ENCODE measurements at places on chromosomes 7 and 10. TPM values are rescaled to one million over a fixed set of nuclear protein-coding genes. Genes with fewer than 3 reads are reported as not detected.

Gene HTRA1
- total RNA-seq: 104 TPM

Gene MAGI2
- total RNA-seq: 6.3 TPM

Gene CPA1
- not detected for total RNA-seq

Gene BAMBI
- total RNA-seq: 46.6 TPM

Gene PDE1C
- total RNA-seq: 220 TPM

Gene WDR86
- not detected for total RNA-seq

Gene AASS
- total RNA-seq: 20.6 TPM

Gene RGR
- not detected for total RNA-seq

Gene FAM13C
- 7.5 TPM for total RNA-seq

- no peak for DNase-seq
Measured at GRCh38 chr10:78565841-78566240, 502.9 kb upstream of the ZMIZ1 start.

DNA sequence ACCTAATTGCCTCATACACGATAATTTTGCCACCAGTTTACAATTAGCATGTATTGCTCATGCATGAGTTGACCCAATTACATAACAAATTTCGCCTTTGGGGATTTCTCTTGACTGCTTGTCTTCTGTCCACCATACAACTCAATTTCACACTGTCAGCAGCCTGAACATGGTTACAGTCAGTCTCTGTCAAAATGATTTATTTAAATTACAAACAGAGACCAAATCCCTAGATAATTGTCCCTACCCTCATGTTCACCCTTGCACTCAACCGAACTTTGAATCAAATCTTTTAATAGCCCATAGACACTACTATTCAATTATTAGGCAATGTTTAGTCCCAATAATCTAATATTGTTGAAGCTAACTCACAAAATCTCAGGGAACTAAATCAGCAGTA, 59.7 kb upstream of the NEBL start:
- DNase-seq: no peak

- no peak for DNase-seq
Measured at GRCh38 chr7:158572000-158572828, 15.4 kb downstream of the PTPRN2 start.

DNA sequence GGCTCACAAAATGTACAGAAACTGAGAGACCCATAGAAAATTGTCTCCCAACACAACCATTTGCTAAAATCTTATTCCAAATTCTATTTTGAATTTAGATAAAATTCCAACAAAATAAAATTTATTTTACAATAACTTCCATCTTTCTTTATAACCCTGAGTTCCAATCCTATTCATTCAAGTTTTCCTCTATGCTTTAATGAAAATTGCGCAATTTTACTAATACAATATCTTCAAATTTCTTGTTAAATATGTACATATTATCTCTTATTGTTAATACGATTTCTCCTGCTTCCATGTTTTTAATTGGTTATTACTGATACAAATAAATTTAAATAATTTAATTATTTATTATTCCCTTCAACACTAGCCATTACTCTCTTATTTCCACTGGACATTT, 645.2 kb upstream of the COBL start:
- no peak for DNase-seq

- no peak for DNase-seq
Measured at GRCh38 chr10:77865580-77866324, 60.8 kb downstream of the DLG5 start.

DNA sequence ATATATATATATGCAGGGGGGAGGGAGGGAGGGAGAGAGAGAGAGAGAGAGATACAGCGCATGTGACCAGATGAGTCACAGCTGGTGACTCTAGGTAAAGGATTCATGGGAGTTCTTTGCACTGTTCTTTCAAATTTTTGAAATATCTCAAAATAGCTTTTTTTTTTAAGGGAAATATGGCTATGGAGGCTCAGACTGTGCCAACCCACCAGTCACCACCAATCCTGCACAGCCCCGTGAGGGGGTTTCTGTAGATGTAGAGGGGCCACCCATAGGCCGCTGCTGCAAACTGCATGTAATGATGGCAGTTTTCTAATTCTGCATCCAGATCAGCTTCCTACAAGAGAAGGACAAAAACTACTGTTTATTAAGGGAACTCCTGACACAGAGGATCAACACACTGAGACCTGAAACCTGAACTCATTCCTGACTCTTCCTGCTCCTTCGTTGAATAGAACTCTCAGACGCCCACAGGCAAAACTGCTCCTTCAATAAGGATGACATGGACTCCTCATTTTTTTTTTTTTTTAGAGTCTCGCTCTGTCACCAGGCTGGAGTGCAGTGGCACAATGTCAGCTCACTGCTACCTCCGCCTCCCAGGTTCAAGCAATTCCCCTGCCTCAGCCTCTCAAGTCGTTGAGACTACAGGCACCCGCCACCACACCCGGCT, 17.3 kb downstream of the DAGLB start:
- DNase-seq: no peak

- no peak for DNase-seq
Measured at GRCh38 chr10:77869626-77870420, 56.7 kb downstream of the DLG5 start.

DNA sequence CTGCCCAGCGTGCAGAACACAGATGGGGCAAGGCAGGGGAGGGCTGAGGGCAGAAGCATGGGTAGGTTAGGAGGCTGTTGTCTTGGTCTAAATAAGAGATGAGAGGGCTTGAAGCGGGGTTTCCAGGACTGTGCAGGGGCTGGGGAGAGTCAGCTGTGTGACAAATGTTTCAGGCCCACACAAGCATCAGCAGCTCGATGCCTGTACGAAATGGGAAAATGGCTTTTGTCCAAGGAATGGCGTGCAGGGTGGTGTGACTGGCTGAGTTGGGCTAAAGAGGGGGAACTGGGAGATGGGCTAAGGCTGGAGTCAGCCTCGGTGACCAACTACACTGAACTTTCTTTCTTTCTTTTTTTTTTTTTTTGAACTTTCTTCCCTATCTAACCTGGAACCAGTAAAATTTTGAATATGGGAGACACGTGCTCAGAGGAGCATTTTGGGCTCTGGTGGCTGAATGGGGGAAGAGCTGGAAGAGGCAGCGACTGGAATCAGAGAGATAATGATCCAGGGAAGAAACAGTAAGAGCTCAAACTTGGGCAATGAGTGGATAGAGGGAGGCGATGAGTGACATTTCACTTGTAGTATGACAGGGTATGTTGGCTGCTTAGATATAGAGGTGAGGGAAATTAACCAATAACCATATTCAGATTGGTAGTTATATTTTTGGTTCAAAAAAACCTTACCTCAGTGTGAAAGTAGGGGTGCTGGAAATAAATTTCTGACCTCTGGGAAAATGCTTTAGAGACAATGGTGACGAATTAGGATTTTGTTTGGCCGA, 10.2 kb upstream of the EPHA1 start:
- no peak for DNase-seq

DNA sequence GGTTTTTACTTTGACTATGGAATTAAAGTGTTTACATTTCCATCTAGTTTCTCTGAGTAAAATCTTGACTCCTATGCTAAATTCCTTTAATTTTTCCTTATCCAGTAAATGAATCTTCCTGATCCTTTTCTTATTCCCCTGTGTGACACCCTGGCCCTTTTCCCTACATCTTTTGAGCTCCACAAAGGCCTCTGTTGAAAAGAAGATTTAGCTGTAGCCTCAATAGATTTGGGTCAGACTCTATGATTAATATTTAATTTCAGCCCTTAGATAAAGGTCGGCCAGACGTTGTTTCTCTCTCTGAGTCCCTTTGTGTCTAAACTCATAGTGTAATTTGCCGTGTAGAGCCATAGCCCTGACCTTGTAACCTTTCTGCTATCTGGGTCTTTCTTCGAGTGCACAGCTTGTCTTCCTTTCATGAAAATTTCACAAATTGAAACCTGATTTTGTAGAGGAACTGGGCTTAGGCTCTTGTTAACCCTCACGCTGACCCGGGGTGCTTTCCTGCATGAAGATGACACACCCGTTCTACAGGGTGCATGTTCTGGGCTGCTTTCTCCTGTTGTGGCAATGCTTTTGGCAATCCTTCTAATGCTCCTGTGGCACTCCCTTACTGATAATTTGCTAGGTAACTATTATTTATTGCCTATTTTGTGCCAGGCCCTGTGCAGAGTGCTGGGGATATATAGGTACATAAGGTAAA, 21.2 kb downstream of the LSMEM1 start:
- no peak for DNase-seq

GRCh38 chr10:71802715-71803488, 29.6 kb upstream of the VSIR start:
- no peak for DNase-seq

- DNase-seq: no peak
Measured at GRCh38 chr7:90412458-90413184, 9.4 kb downstream of the CLDN12 start.

- no peak for DNase-seq
Measured at GRCh38 chr10:70590655-70591416, 11.7 kb downstream of the PRF1 start.

DNA sequence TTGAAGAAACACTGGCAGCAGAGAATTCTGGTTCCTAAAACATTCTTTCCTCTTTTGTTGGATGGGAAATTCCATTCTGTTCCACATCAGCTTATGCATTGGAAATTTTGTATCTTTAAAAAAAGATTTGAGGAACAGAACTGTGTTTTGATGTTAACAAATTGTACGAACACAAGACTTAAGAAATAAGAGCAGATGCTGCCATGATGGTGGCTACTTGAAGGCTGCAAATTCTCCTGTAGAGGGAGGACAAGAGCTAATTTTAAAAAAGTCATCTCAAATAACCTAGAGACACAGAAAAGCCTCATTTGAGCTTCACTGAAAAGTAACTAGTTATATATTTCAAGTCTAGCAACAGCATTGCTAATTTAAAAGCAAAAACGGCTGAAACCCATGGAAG, 29.8 kb downstream of the NDUFB2 start:
- no peak for DNase-seq

DNA sequence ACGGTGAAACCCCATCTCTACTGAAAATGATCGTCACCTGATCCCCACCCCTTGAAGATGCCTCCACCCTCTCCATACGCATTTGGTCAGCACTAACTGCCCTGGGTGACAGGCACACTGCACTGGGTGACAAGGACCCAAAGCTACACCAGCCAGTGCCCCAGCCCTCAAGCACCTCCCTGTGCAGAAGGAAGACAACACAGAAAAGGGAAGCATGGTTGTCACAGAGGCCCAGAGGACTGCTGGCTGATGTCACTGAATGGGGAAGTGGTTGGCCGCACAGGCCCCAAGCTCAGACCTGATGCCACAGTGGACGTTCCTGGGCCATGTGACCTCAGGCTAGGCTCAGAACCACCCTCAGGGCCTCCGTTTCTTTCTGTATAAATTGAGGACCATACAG, 4.2 kb upstream of the PILRA start:
- DNase-seq: peak; percentile 93

- DNase-seq: no peak
Measured at GRCh38 chr7:106371629-106372028, 86.8 kb upstream of the NAMPT start.
